ENCODE measurements at places on chromosomes 12 and 14.

- no peak for DNase-seq
Measured at GRCh38 chr12:56679883-56680575, 8.1 kb downstream of the PTGES3 start.

GRCh38 chr14:102077382-102077709 is 9.5 kb downstream of the HSP90AA1 start:
- peak; percentile 42 for DNase-seq

GRCh38 chr12:95699579-95699978 is 91.0 kb downstream of the NTN4 start:
- DNase-seq: no peak

DNA sequence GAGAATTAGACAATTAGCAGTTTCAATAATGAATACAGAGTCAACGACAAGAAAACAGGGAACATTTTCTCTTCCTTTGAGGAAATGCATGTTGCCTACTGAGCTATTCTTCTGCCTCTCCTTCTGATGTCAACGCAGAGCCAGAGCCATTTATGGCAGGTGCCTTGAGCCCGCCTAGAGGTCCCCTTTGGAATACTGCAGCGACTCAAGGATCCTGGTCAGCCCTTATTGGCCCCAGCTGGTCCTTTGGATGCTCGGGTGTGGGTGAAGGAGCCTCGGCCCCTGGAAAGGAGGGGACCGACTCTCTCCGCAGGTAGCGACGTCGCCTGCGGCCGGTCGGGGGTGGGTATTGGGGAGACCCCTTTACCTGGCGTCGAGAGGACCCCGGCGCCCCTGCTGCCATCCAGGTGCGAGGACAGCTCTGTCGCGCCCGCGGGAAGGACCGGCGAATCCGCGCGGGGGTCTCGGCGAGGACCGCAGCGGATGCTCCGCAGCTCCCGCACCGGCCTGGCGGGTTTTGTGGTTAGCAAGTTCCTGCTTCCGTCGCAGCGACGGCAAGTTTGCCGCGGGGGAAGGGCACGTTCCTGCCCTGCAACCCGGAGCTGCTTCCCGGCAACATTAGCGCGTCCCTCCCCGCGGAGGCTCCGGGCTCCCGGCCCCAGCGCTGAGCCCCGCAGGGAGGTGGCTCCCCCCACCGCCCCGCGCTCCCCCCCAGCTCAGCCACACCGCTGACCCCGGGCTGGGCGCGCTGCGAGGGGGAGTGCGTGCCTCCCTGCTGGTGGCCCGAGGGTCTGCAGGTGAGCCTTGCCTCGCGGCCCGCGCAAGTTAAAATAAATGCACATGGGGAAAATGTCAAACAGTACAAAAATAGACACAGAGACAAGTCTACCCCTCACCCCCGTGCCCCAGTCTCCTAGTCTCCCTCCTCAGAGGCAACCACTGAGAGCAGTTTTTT is at the start of gene MANSC1:
TSS of gene MANSC1 (minus strand) at position 532 of the 955 bp plus-strand sequence. CDS start 6,928 bp downstream, outside the sequence.
- peak; percentile 66 for DNase-seq

- peak; percentile 75 for DNase-seq
Measured at GRCh38 chr12:121005346-121005815, 10.9 kb downstream of the C12orf43 start.

- no peak for DNase-seq
Measured at GRCh38 chr12:26188127-26188526, 7.2 kb upstream of the SSPN start.

DNA sequence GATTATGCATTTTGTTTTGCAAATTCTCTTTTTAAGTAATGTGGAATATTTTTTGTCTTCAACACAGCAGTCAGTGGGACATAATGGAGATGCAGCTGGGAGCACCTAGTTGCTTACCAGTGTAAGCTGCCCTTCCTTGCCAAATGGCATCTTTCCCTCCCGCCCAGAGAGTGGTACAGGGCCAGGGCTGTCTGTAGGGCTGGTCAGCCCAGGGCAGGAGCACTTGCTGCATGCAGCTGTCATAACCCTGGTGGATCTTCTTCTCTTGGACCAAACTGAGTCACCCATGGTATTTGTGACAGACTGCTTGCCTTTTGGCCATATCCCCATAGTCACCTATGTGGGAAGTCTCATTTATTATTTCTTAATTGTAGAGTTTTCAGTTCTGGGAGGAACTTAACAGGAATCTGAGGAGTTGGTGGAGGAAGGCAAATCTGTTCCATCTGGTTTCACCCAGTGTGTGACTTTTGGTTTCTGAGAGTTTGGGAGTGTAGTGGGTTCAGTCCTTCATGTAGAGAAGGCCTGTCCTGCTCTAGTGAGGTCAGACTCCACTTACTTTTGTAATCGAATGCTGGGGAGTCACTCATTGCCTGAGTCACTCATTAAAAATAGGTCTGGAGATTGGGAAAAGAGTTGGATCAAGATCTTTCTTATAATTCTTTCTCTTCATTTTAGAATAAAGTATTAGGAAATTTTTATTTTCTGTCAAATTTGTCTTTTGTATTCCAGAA is 62.0 kb upstream of the ASPG start:
- DNase-seq: no peak

DNA sequence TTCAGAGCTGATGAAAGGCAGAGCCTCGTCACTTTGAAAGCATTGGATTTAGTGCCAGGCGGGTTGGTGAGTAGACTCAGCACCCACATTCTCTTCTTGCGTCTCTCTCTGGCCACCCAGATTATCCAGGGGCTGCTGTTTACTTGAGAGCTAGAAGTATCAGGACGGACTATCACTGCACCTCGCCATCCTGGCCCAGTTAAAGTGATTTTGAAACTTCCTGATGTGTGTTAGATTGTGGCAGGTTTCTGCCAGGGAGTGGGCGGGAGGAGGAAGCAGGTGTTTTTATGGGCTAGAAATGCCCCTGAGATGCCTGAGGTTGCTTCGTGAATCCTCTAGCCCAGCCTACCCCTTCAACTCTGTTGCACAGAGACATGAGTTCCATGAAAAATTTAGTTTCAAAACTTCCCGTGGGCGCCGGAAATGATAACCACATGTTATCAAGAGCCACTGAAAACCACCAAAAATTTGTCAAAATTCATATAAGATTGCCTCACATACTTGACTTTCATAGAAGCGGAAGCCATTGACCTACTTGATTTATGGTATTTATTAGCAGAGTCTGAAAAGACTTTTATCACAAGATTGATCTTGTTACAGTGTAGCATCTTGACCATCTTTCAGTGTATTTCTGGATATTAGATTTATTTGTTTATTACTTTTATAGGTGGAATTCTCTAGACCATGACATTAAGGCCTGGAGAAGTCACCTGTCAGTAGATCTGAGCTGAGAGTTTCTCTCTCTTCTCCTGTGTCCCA is 466.0 kb downstream of the RAD51B start:
- DNase-seq: peak; percentile 32

- no peak for DNase-seq
Measured at GRCh38 chr12:57142727-57143126, 4.7 kb downstream of the LRP1-AS start.

- no peak for DNase-seq
Measured at GRCh38 chr12:32843528-32844095, 53.0 kb downstream of the PKP2 start.

DNA sequence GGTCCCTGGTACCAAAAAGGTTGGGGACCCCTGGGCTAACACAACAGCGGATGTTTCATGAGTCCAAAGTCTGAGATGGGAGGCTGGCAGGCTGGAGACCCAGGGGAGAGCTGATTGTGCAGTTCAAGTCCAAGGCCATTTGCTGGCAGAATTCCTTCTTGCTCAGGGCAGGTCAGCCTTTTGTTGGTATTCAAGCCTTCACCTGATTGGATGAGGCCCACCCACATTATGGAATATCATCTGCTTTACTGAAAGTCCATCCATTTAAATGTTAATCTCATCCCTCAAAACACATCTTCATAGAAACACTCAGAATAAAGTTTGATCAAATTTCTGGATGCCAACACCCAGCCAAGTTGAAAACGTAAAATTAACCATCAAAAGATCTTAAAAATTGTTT is 52.9 kb downstream of the GSC start:
- no peak for DNase-seq

GRCh38 chr14:91075553-91075952 is 15.1 kb upstream of the RPS6KA5 start:
- no peak for DNase-seq

DNA sequence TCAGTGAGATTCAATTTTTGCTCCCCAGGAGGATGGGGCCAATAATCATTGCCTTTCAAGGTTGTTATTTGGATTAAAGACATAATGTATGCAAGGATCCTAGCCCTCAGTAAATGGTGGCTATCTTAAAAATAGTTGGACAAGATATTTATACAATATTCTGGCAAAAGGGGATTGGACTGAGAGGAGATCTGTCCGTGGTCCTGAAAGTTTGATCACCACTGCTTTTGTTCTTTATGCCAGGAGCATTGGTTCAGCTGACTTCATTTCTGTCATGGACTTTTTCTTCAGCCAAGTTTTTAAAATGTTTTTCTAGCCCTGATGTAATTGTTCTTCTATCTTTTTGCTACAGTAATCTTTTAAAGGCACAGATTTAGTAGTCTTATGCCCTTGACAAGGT is 70.2 kb upstream of the TCL1A start:
- peak; percentile 45 for DNase-seq

GRCh38 chr14:104930526-104931303 is 6.0 kb downstream of the PLD4 start:
- DNase-seq: no peak

- DNase-seq: no peak
Measured at GRCh38 chr14:103881268-103882201, 34.2 kb upstream of the PPP1R13B start.

GRCh38 chr12:14577344-14577743 is 9.7 kb upstream of the PLBD1 start:
- DNase-seq: no peak

- DNase-seq: no peak
Measured at GRCh38 chr14:52086711-52087110, 17.9 kb upstream of the NID2 start.
